ENCODE measurements at places on chromosomes 7 and 10.

- no peak for DNase-seq
These were observed 71.7 kb upstream of the GPR22 start for GRCh38 chr7:107398161-107398560.

GRCh38 chr7:100163006-100163531 lies 4.5 kb upstream of the TRAPPC14 start:
- DNase-seq = no peak

GRCh38 chr10:3931224-3931623 lies 146.2 kb upstream of the KLF6 start:
- no peak for DNase-seq

DNA sequence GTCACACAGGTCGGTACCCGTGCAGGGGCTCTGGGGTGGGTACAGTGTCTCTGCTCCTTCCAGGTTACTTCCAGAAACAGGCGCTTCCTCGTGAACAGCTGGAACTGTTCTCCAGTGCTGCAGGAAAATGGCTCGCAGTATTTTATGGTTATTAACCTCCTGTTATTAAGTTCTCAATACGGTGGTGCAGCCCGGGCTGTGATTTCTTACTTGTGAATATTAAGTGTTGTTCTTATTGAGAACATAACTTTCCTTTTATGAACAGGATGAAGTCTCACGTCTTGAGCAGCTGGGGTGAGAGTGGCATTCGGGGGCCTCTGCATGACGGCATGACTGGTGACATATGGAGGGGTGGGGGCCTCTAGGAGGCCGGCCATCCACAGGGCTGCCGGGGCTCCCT lies 430.8 kb downstream of the GLRX3 start:
- no peak for DNase-seq

DNA sequence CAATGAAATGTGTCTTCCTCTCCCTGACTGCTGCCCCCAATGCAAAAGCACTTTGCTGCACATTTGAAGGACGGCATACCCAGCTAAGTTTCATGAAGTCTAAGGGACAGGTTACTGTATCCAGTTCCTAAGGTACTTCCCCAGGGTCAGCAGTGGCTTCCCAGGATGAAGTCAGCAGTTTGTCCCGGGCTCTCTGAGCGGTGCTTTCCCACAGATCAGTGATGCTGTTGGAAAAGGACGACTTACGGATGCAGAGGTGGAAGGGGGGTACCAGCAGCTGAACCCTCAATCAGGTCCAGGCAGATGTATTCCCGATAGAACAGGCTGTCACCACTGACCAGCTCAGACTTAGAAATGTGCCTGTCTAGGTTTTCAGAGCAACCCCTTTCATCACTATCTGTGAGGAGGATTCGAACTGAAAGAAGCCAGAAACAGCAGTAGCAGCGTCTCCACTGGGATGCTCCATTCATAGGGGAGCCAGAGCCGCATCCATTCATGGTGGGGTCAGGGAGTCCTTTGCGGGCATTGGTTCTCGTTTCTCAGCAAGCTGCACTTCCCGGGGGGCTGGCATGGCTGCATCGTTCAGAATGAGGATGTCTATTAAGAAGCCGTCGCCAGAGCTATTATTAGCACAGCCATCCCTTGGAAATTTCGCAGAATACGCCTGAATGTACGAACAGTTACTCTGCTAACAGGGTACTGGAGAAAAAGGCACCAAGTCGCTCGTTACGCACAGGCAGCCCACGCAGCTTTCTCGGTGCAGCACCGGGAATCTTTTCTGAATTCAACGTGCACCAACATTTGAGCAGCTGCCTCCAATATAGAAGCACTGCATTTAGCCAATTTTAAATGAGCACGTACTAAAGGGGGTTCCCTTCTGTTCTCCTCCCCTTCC lies 303.7 kb downstream of the PRPF18 start:
- no peak for DNase-seq

GRCh38 chr10:11098666-11099065 lies 81.0 kb downstream of the CELF2 start:
- DNase-seq = no peak

GRCh38 chr10:8327140-8327423 lies 272.6 kb downstream of the GATA3 start:
- DNase-seq = no peak

- DNase-seq = no peak
These were observed 81.0 kb upstream of the PRSS58 start for GRCh38 chr7:142338633-142339501.

GRCh38 chr7:23184709-23185359 lies 3.0 kb downstream of the NUP42 start:
- DNase-seq = no peak

GRCh38 chr7:93178213-93178612 lies 30.0 kb upstream of the SAMD9L start:
- no peak for DNase-seq

- DNase-seq = no peak
These were observed 66.7 kb downstream of the UBE3C start for GRCh38 chr7:157205438-157205837.

DNA sequence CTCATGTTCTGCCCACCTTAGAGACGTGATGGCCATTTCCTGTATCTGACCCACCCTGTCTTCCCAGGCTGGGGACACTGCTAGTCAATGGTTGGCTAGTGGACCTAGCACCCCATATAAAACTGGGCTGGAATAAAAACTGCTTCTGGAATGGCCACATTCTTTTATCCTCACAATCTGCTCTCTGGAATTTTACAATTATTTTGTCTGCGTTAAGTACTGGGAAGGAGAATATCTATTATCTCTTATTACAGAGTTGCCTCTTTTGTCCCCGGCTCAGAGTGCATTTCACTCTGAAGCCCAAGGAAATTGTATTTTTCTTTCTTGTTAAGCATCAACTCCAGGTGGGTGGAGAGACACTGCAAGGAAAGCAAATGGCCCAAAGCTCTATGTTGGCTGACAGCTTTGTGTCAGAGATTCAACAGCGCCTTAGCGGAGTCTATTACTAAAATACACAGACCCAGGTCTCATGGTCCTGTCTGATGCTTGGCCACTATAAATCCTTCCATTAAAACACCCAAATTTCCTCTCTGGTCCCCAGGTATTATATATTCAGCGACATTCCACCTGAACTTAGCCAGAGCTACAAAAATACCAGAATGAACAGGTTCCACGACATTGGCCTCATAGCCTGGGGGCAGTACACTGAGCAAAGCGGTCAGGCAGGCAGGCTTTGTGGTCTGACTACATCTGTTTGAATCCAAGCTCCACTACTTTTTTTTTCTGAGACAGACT lies 121.7 kb downstream of the PRPF18 start:
- no peak for DNase-seq

- no peak for DNase-seq
These were observed 142.8 kb upstream of the SEMA3E start for GRCh38 chr7:83791737-83792136.

DNA sequence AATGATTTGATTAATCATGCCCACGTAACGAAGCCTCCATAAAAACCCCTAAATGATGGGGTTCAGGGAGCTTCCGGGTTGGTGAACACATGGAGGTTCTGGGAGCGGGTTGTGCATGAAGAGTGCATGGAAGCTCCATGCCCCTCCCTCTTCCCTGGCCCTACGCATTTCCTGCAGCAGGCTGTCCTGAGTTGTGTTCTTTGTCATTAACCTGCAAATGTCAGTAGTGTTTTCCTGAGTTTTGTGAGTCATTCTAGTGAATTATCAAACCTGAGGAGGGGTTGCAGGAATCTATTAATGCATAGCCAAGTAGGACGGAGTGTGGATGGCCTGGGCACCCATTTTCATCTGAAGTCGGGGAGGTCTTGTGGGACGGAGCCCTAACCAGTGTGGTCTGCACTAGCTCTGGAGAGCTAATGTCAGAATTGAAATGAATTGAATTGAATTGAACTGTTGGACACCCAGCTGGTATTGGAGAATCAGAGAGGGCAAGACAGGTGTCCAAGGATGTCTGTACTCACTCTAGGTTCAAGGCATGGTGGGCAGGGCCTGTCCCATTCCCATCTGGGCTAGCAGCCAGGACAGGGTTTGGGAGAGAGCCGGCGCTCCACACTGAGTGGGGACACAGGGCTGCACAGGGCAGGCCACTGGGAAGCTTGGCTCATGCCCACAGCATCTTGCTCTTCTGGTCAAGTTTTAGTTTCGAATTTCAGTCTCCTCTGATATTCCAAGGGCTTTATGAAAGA lies 22.3 kb upstream of the ARHGAP22 start:
- DNase-seq = no peak

- no peak for DNase-seq
These were observed 59.9 kb downstream of the DAGLB start for GRCh38 chr7:6387734-6388294.

DNA sequence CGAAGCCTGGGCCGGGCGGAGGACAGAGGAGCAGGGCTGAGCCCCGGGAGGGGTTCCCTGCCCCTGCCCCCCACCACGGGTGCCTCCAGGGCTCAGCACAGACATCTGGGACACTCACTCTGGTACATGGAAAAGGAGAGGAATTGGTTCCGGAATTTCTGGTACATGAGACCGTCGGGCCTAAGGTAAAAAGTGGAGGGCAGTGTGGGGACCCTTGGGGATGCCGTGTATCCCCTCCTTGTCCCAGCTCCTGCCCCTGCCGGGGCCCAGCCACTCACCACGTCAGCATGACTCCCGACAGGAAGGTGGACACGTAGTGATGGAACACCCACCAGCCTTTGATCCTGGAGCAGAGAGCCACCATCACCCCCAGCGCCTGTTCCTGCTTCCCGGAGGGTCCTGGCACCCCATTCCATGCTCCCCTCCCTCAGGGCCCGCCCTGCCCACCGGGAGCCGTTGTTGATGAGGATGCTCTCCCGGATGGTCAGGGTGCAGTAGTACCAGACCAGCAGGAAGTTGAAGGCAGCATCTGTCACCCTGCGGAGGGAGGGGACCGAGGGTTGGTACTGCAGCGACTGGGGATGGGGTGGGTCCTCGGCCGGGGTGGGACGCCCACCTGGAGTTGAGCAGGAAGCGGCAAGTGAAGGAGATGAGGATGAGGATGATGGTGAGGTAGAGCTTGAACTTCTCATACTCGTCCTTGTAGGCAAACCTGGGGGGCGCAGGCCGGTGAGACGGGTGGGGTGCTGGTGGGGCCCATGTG lies 6.4 kb downstream of the TMEM120A start:
- no peak for DNase-seq

GRCh38 chr10:132102717-132103110 lies 37.0 kb downstream of the JAKMIP3 start:
- no peak for DNase-seq
